ENCODE measurements at places on chromosomes 13 and 19. TPM values are rescaled to one million over a fixed set of nuclear protein-coding genes. Genes with fewer than 3 reads are reported as not detected.

- no peak for DNase-seq
Measured at GRCh38 chr19:16626796-16627192, 1.2 kb downstream of the MED26 start.

GRCh38 chr19:51944798-51945552 is 17.7 kb downstream of the ZNF613 start:
- no peak for DNase-seq

Gene NLRP4
- total RNA-seq = not detected

DNA sequence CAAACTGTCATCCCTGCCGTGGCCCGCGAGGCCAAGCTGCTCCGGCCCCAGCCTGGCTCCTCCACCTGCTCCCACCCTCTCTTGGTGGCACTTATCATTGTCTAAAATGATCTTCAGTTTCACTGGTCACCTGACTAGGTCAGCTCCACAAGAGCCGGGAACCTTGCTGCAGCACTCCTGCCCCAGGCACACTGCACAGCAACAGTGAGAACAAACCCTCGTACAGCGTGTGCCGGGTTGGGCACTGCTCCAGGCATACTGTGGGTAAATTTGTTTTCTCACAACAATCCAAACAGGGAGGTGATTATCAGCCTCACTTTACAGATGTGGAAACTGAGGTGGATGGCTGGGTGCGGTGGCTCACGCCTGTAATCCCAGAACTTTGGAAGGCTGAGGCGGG is 8.9 kb downstream of the DEDD2 start:
- no peak for DNase-seq

Gene PGLYRP1
- total RNA-seq = not detected

DNA sequence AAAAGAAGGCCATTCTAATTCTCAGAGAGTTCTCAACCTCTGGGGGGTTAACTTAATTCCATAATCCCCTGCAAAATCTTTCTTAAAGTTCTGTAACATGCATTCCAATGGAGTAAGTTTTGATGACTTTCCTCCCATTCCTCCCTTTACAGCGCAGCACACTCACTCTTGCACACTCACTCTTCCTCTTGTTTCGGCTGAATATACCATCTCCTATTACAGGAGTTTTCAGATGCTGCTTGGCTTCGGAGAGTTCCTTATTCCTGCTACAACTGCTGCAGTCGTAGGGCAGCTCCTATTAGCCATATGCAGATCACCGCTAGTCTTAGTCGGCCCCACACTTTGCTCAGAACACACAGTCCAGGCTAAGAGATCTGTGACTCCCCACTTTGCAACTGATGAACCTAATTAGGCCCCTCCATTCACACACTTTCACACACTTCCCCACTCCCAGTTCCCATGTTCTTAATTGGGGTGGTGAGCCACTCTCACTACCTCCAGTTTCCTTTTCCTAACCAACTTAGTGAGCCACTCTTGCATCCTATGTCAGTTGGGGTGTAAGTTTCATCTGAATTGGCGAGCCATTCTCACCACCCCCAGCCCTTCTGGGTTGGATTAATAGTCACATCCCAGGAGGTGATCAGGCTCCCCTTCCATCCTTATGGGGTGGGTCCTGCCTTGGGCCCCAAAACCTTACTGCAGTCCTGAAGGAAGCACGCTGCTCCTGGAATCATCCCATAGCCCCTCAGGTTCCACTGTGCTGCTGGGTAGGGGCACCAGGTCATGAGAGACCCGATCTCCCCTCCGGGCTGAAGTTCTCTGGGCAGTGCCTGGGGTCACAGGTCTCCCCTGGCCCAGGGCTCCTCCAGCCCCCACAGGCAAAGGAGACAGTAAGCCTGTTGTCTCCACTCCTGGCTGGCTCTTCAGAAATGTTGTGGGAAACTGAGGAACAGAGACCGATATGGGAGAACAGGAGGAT is 53.9 kb downstream of the OR10H4 start:
- DNase-seq = no peak

DNA sequence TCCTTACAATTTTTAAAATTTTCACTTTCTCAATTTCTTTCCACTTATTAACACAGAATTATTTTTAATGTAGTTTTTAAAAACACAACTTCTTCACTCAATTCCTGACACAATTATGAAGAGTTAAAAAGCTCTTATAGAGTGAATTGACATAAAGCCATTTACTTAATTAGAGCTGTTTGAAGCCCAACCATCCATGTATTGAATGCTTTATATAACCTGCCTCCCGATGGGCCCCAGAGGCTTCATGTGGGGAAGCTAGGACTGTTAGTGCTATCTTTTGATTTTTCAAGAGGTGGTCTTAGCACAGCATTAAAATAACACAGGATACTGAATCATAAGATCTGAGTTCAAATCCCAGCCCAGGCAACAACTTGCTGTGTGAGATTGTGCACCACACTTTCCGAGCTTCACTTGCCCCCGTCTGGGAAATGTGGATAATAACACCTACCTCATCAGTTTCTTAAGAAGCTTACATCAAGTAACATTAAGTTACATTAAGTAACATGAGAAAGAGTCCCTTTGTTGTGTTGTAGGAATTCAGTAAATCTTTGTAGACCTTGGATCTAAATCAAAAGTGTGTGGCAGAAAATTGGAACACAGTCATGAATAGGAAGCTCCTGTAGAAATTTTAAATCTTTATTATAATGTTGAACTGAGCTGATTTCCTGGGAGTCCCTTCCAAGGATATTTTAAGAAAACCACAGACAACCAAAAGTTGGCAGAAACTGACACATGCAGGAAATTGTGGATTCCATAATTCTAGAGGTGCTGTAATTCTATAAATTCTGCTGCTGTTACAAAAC is 5.5 kb upstream of the ENOX1 start:
- DNase-seq = no peak

Gene ZNF578
- 3.7 TPM for total RNA-seq

- DNase-seq = no peak
Measured at GRCh38 chr19:36986131-36986530, 70.0 kb downstream of the ZNF568 start.

DNA sequence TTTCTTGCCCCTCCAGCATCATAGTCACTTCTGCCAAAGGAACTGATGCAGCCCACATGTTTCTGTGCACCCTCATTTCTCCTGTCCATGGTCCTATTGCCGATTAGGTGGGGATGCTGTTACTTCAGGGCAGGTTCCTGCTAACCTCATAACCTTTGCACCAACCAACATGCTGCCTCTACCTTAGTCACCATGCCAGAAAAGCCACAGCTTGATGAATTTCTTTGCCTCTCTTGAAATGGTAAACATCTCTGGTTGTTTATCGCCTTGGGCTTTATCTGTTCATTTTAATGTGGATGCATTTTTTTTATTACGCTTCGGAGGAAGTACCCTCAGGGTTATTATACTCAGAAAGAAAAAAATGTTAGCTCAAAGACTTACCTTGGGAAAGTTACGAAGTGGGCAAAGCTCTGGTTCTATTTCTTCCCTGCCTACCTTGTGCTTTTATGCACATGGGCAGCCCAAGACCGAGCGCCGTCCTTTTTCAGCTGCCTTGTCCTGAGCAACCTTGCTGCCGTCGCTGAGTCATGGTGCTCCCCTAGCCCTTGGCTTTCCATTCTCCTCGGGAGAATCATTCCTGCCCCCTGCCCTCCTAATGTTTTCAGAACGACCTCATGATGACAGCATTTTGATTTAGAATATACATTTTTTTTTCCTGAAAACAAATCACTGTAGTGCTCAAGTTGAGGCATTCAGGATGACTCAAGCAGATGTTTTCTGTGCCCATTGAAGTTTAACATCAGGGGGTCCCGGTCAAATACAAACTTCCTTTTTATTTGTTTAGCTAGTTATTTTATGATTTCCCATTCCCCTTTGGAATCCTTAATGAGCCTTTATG is 280.0 kb downstream of the SHISA2 start:
- no peak for DNase-seq

GRCh38 chr13:98672947-98673613 is 79.4 kb downstream of the SLC15A1 start:
- no peak for DNase-seq

- DNase-seq = no peak
Measured at GRCh38 chr13:114309806-114310410, 4.4 kb upstream of the CHAMP1 start.

- DNase-seq = no peak
Measured at GRCh38 chr13:112079696-112080095, 12.7 kb downstream of the SOX1 start.

GRCh38 chr13:37492075-37492474 is 106.5 kb downstream of the POSTN start:
- DNase-seq = no peak

DNA sequence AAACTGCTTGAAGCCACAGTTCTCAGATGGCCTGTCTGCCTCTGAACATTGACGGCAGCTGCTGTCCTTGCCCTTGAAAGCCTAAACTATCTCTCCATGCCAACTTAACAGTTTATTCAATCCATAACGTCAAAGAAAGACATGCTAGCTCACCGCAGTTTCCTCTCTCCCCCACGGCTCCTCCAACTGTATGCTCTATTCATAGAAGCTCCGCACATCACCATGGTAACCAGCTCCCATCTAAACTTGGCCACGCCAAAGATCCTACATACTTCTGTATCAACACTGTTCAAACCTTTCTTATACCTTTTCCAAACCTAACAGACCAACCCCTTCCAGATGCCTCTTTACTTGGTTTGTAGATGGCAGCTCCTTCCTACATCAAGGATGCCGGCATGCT is 48.6 kb downstream of the ZNF91 start:
- no peak for DNase-seq

DNA sequence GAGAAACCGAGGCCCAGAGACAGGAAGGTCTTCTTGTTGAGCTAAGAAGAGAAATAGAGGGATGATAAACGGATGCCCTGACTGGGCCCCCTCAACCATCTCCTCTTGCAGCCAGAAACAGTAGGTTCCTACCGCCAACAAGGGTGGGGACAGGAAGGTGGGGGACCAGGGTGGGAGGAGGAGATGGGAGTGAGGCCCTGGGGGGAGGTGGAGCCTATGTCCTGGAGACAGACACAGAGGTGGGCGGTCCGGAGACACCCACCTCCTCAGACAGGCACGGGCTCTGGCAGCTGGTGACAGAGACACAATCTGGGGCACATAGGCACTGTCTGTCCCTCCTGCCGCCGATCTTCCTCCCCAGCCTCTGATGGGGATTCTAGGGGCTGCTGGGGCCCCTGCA is 16.9 kb downstream of the GADD45B start:
- no peak for DNase-seq

GRCh38 chr13:42893214-42893671 is 98.8 kb downstream of the EPSTI1 start:
- DNase-seq = no peak

- no peak for DNase-seq
Measured at GRCh38 chr19:6790194-6791128, 18.0 kb downstream of the VAV1 start.

DNA sequence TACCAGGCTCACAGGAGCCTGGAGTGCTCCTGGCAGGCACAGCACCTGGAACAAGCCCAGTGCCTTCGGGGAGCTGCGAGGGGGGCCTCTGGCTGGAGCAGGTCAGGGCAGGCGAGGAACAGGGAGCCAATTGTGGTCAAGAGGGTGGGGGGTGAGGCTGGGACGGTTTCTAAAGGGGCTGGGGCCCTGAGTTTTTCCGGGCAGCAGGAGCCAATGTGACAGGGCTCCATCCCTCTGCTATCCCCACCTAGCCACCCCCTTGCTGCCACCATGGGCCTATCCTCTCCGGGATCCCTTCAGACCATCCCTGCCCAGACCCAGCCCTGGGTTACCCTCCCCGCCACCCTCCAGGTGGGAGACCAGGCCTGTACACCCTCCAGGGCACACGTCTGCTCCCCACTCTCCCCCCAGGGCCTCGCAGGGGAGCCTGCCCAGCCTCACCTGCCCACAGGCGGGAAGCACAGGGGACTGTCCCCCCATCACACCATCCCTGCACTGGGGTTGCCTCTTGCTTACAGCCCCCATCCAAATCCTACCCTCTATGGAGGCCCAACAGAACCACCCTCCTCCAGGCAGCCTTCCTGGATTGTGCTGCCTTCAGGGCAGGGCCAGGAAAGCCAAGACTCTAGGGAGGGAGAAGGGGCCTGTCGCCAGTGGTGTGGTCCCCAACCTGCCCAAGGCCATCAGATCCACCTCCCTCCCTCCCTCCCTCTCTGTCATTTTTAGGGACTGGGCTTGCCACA is 121.0 kb downstream of the URI1 start:
- no peak for DNase-seq

Gene CPAMD8
- 6.3 TPM for total RNA-seq

DNA sequence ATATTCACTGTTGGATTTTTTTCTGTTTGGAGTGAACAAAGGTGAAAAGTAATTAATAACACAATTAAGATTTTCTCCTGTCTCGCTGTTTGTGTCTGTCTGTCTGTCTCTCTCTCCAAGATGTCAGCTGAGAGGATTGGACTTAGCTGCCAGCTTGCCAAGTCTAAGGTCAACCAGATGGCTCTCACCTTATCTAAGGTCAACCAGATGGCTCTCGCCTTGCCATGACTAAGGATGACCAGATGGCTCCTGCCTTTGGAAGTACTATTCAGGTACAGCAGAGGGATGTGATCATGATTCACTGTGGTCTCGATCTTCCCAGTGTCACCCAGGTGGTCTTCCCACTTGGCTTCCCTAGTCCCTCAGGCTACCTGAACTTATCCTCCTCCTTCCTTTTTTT is 1436.4 kb downstream of the UQCRFS1 start:
- no peak for DNase-seq

All from posterior vena cava (tissue), 2 donors.